ENCODE measurements at places on chromosomes 1 and 21.

GRCh38 chr1:93814059-93814794 lies 64.8 kb downstream of the DNTTIP2 start:
- peak; percentile 92 for DNase-seq

- DNase-seq, result peak; percentile 30
These were observed 3.9 kb downstream of the LAMB3 start for GRCh38 chr1:209648346-209648745.

GRCh38 chr21:22476726-22477646 lies 1478.8 kb downstream of the NCAM2 start:
- no peak for DNase-seq

GRCh38 chr1:24801176-24801575 lies 55.9 kb downstream of the CLIC4 start:
- DNase-seq, result peak; percentile 51

DNA sequence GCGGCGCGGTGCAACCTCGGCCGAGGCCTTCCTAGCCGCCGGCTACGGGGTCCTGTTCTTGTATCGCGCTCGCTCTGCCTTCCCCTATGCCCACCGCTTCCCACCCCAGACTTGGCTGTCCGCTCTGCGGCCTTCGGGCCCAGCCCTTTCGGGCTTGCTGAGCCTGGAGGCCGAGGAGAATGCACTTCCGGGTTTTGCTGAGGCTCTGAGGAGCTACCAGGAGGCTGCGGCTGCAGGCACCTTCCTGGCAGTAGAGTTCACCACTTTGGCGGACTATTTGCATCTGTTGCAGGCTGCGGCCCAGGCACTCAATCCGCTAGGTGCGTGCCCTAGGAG lies 379 bp downstream of the PPCS start:
- peak; percentile 68 for DNase-seq

GRCh38 chr1:32539584-32540571 lies 651 bp downstream of the ZBTB8A start:
- DNase-seq, result peak; percentile 58
